ENCODE measurements at places on chromosomes 1 and 21.

- DNase-seq, result peak; percentile 48
These were observed 90.7 kb upstream of the VAMP3 start for GRCh38 chr1:7680207-7680954.

DNA sequence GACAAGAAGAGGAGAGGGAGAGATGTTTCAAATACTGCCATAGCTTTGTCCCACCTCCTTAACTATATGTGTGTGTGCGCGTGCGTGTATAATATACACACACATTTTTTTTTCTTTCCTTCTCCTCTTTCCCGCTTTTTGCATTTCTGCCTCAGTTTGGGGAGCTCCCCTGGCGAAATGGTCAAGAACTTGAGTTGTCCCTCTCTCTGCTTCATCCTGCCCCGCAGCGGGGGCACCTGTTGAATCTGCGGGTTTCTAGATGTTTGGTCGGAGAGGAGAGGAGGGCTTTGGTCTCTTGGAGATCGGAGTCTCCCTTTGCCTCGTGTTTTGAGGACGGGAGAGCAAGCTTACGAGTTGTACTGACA lies 504 bp downstream of the SCCPDH start:
- DNase-seq, result no peak

GRCh38 chr1:115717541-115717940 lies 51.0 kb downstream of the CASQ2 start:
- peak; percentile 12 for DNase-seq

DNA sequence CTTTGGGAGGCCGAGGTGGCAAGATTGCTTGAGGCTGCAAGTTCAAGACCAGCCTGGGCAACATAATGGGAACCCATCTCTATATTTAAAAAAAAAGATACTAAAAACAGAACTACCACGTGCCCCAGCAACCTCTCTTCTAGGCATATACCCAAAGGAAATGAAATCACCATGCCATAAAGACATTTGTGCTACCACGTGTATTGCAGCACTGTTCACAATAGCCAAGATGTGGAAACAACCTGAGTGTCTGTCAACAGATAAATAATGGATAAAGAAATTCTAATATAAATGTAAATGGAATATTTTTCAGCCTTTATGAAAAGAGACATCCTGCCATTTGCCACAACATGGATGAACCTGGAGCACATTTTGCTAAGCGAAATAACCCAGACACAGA lies 128.6 kb downstream of the PCNX2 start:
- DNase-seq, result no peak

DNA sequence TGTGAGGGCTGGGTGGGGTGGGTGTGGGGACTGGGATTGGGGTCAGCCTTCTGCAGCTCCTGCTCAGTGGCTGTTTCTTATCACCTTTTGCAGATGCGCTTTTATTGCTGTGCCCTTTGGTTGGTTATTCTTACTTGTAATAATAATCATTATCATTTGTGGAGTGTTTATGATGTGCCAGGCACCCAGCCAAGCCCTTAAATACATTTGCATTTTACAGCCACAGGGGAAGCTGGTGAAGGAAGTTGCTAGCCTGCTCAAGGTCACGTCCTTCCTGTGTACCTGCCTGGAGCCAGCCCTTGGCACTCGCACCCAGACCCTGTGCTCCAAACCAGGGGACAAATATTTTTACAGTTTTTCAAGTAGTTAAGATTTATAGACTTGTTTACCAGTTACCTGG lies 144.0 kb downstream of the PGBD5 start:
- DNase-seq, result no peak

DNA sequence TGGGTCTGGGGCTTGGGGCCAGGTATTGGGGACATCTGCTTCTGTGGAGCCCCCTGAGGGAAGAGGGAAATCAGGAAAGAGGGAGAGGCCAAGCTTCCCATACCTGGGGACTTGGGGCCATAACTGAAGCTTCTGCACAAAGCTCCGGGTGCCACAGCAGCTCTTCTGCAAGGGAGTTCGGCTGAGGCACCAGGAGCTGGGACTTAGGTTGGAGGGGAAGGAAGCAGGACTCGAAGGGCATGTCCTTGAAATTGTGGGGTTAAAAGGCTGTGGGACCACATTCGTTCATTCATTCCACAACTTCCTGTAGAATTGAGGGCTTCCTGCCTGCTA lies 1.7 kb upstream of the EPS8L3 start:
- no peak for DNase-seq
